ENCODE measurements at places on chromosomes 12 and 14.

DNA sequence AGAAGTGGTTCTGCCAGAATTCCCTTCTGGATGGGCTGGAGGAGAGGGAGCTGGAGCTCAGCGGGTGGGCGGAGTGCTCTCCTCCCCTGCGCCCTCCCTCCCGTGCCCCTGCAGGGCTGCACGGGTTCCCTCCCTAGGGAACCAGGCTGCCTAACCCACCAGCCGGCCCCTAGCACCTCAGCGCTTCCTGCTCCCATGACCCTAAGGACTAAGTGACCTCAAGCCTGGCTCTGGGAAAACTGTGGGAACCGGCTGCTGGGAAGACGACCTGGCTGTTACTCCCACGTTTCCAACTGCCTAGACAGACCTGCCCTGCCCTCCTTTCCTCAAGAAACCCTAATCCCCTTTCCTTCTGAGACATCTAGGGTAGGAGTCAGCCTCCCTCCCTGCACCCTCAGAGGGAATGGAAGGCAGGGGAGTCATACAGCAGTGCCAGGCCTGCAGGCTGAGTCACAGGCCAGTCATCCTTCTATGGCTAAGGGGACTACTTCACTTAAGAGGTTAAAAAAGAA lies 31.5 kb downstream of the SLC6A12 start:
- DNase-seq: no peak

DNA sequence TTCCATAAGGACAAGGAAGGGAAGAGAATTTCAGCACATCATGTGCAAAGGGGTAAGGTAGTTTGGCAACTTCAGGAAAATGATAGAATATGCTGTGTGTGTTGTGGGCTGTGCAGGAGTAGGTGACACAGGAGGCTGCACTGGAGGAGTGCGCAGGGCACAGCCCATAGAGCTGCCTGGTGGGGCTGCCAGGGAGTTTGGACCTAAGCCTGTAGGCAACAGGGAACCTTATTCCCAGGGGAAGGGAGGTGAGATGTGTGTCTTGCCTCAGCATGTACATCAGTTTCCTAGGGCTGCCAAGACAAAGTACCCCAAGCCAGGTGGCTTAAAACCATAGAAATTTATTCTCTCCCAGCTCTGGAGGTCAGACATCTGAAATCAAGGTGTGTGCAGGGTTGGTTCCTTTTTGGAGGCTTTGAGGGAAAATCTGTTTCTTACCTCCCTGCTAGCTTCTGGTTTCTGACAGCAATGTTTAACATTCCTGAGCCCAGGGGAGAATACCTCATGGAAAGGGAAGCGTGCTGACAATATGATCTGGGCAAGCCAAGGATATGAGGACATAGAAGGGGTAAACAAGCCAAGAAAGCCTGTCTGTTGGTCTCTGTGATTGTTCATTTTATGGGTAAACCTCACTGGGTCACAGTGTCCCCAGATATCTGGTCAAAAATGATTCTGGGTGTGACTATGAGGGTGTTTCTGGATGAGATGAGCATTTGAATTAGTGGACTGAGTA lies 174.0 kb upstream of the NTF3 start:
- no peak for DNase-seq

- DNase-seq: no peak
Observed at GRCh38 chr12:124493809-124494750, 73.3 kb downstream of the NCOR2 start.

DNA sequence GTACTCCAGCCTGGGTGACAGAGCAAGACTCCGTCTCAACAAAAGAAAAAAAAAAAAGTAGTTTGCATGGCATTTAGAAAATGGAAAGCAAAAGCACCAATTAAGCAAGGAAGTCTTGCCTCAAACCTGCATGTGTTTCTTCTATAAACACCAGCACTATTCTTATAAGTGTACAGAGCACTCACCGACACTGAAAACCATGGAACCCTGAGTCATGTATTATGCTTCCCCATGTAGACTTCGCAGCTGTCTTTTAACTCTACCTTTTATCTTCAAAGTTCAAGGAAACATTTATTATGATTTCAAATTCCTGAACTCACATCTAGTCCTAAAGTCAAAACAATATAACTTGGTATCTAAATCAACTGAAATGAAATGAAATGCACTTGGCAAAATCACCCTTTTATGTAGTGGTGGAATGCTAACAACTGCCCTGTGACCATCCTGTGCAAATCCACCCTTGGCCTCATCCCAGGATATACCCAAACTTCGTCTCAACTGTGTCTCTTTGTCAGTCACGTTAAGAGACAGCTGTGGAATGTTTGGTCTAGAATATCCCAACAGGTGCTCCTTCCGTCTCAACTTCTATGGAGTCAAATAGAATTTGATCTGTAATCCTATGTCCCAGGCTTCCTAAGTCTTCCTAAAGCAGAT lies 4.8 kb downstream of the BCAT1 start:
- no peak for DNase-seq

GRCh38 chr14:69288956-69289705 lies 29.2 kb downstream of the GALNT16 start:
- DNase-seq: no peak

DNA sequence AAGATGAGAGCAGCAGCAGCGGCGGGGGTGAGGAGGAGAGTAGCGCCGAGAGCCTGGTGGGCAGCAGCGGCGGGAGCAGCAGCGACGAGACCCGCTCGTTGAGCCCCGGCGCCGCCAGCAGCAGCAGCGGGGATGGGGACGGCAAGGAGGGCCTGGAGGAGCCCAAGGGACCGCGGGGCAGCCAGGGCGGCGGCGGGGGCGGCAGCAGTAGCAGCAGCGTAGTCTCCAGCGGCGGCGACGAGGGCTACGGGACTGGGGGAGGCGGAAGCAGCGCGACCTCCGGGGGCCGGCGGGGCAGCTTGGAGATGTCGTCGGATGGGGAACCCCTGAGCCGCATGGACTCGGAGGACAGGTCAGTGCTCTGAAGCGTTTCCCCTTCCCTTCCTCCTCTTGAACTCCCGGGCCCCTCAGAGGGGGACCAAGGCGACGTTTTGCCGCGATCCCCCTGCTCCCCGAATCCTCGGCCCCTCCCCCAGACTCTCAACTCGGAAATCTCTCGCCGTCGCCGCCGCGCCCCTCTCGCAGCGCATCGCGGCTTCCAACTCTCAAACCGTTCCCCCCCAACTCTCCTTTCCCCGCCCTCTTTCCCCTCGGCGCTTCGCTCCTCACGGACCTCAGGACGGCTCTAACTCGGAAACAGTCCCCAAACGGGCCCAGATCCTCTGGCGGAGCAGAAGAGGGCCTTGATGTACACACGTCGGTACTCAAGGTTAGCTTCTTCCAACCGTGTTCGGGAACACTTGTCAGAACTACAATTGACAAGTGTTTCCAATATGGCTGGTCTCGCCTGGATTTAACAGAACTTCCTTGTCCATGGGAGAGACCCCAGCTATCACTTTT lies 947 bp downstream of the AEBP2 start:
- peak; percentile 4 for DNase-seq

DNA sequence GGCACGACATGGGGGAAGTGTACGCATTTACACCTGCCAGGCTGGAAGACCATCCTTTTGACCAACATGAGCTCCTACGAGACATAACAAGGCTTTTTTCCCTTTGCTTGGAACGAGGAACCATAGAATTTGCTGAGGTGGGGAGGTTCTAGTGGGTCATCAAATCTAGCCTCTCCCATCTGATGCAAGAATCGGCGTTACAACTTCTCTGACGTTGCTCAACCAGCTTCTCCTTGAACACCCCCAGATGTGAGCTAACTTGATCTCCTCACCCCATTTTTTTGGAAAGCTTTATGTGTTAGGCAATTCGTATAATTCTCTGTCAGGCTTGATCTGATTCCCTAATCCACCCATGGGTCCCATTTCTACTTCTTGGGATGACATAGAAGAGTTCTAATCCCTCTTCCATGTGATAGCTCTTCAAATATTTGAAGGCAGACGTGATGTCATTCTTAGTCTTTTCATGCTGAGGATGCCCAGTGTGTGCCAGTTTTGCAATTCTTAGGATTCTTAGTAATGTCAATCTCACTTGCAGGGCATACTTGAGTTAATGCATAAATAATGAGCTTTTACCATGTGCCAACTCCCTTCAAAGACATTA lies 163.6 kb upstream of the PARP11 start:
- no peak for DNase-seq

- DNase-seq: no peak
Observed at GRCh38 chr14:73176685-73177084, 40.4 kb downstream of the PSEN1 start.

Data from pulmonary artery endothelial cell (primary cell).